Naive thymus-derived CD8-positive, alpha-beta T cell (primary cell): ENCODE measurements at places on chromosomes 12 and 14. TPM values are rescaled to one million over a fixed set of nuclear protein-coding genes. Genes with fewer than 3 reads are reported as not detected.

The ACOT4 gene
- 0.99 TPM for total RNA-seq

The RNASE1 gene
- total RNA-seq = 5.6 TPM

The SALL2 gene
- total RNA-seq = 6.2 TPM

The KLRC3 gene
- 4.6 TPM for total RNA-seq

The CD69 gene
- 30.7 TPM for total RNA-seq

The IL22 gene
- total RNA-seq = not detected

The AKAP6 gene
- 3.3 TPM for total RNA-seq

The SPIC gene
- total RNA-seq = not detected

The CLEC1A gene
- total RNA-seq = not detected

The FAM177A1 gene
- 36.5 TPM for total RNA-seq

The BEGAIN gene
- 1.4 TPM for total RNA-seq

The CCDC175 gene
- not detected for total RNA-seq

The ANKS1B gene
- not detected for total RNA-seq

The NFE2 gene
- total RNA-seq = not detected

The C1S gene
- total RNA-seq = 3.3 TPM

The REP15 gene
- total RNA-seq = not detected

The TNS2 gene
- total RNA-seq = 3.0 TPM

The RAN gene
- total RNA-seq = 331 TPM

The MFAP5 gene
- not detected for total RNA-seq

The SLC25A21 gene
- total RNA-seq = not detected

The KRT76 gene
- total RNA-seq = not detected

The MORN3 gene
- 14.0 TPM for total RNA-seq

The NDRG2 gene
- 30.8 TPM for total RNA-seq

The SRRM4 gene
- not detected for total RNA-seq

The NOP9 gene
- total RNA-seq = 21.8 TPM

The ACVR1B gene
- total RNA-seq = 12.6 TPM

The SETD3 gene
- total RNA-seq = 51.7 TPM

The BAG5 gene
- total RNA-seq = 46.9 TPM

The CLEC9A gene
- total RNA-seq = not detected

The KRT75 gene
- total RNA-seq = not detected

The CAPZA3 gene
- total RNA-seq = not detected

The INSM2 gene
- not detected for total RNA-seq

The SDR9C7 gene
- not detected for total RNA-seq
